ENCODE measurements at places on chromosomes 6 and 20. TPM values are rescaled to one million over a fixed set of nuclear protein-coding genes. Genes with fewer than 3 reads are reported as not detected.

Gene MOG
- total RNA-seq, result not detected

GRCh38 chr20:53332022-53332837 is 261.4 kb downstream of the ZNF217 start:
- no peak for DNase-seq
- peaks cover 2% of the 10 kb centered on the region for H3K27me3 ChIP-seq
- peaks cover 4% of the 10 kb centered on the region for H3K36me3 ChIP-seq
- H3K4me3 ChIP-seq, result no peak overlapping the region
- H3K4me1 ChIP-seq, result peaks cover 20% of the 10 kb centered on the region
- peak overlapping the region; percentile 86 for H3K27ac ChIP-seq

DNA sequence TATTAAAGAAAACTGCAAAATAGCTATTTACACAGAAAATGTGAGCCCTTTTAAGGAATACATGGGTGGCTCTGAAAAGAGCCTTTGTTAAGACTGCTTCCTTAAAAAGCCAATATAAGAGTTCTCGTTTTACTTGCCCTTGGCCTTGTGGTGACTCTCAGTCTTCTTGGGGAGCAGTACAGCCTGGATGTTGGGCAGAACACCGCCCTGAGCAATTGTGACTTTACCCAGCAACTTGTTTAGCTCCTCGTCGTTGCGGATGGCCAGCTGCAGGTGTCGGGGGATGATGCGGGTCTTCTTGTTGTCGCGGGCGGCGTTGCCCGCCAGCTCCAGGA is 111.5 kb downstream of the HFE start:
- H3K4me3 ChIP-seq, result peak overlapping the region; percentile 96
- H3K4me1 ChIP-seq, result peaks cover 9% of the 10 kb centered on the region
- H3K36me3 ChIP-seq, result no peaks in the 10 kb centered on the region
- H3K27me3 ChIP-seq, result peaks cover 4% of the 10 kb centered on the region

- H3K4me3 ChIP-seq, result no peak overlapping the region
- no peaks in the 10 kb centered on the region for H3K36me3 ChIP-seq
Observed at GRCh38 chr6:30231067-30231466, 17.9 kb upstream of the TRIM26 start.

DNA sequence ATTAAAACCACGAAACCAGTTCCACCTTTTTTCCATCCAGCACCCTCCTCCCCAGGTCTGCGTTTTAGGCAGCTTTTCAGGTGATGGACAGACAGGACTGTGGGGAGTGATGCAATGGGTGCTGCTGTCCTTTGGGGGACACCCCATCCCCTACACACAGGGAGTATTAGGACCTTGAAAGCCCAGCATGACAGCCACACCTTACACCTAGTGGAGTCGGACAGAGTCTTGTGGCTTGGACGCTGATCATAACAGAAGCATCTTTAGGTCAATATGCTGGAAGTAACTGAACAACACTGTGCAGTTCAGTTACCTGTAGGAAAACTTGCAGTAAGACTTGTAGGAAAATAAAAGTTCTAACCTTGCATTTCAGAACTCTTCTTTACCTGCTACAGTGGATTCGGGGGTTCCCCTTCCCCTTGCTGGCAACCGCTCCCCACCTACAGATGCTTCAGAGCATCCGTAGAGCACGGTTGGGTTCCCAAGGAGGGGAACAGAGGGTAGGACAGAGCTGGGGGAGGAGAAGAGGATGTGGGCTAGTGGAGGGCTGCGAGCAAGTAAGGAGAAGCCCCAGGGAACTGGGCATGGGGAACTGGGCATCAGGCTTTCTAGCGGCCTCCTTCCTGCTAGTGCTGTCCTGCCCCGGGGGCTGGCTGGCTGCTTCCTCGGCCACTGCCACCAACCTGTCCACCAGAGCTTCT is 31.7 kb downstream of the PLEKHG1 start:
- H3K4me3 ChIP-seq, result no peak overlapping the region
- H3K27me3 ChIP-seq, result peaks cover 1% of the 10 kb centered on the region
- H3K27ac ChIP-seq, result no peak overlapping the region
- no peaks in the 10 kb centered on the region for H3K36me3 ChIP-seq
- no peak for DNase-seq

DNA sequence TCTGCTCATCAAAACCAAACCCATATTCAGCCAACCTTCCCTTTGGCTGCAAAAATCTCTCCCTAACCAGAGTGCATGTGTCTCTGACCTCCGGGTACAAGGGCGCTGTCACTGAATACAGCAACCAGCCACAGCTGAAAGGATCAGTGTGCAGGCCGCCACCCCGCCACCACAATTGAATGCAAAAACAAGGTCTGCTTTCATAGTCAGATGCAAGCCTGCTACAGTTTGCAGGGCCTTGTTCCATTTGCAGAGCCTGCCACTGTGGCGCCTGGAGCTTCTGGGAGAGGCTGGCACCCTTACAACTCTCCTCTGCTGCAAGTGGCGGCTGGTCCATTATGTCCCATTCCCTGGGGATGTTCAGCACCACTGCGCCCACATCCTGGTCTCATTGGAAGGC is 23.5 kb downstream of the MDGA1 start:
- no peaks in the 10 kb centered on the region for H3K36me3 ChIP-seq
- H3K4me3 ChIP-seq, result peak overlapping the region; percentile 63
- H3K27me3 ChIP-seq, result peaks cover 6% of the 10 kb centered on the region
- H3K27ac ChIP-seq, result peak overlapping the region; percentile 73
- H3K4me1 ChIP-seq, result peaks cover 54% of the 10 kb centered on the region

DNA sequence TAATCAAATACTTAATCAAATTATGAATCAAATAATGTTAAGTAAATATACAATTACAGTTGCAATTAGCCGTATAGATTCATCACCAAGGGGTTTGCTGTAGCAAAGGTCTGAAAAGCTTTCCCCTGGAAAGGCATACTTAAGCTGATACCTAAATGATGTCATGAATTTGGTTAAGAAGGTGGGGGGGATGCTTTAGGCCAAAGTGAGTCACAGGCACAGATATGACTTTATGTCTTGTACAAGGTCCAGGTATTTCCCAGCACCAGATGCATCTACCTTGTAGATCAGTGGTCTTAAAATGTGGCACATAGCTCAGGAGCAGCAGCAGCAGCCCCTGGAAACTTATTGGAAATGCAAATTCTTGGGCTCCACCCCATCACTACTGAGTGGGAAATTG is 557.3 kb upstream of the CDH4 start:
- no peaks in the 10 kb centered on the region for H3K36me3 ChIP-seq
- H3K27me3 ChIP-seq, result no peaks in the 10 kb centered on the region
- no peak for DNase-seq
- no peak overlapping the region for H3K4me3 ChIP-seq
- H3K4me1 ChIP-seq, result peaks cover 28% of the 10 kb centered on the region

GRCh38 chr6:112470376-112470775 is 123.2 kb downstream of the RFPL4B start:
- peaks cover 32% of the 10 kb centered on the region for H3K4me1 ChIP-seq
- DNase-seq, result no peak
- no peak overlapping the region for H3K27ac ChIP-seq
- no peak overlapping the region for H3K4me3 ChIP-seq

DNA sequence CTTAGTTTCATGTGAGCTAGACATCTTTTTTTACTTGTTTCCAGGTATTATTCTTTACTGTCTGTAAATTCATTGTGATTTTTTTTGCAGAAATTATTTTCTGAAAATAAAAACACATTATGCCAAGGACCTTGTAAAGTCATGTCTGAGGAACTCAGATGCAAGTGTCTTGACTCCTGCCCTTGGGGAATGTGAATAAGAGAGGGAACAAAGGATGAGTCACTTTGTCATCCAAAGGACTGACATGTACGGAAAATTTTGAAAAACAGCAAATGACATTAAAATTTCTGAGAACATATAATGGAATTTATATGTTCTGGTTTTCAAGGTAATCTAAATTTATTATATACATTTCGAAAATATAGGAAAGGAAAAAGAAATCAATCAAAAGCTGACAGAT is 660.4 kb downstream of the CD109 start:
- H3K27ac ChIP-seq, result no peak overlapping the region
- no peak for DNase-seq
- no peak overlapping the region for H3K4me3 ChIP-seq
- no peaks in the 10 kb centered on the region for H3K27me3 ChIP-seq

- peaks cover 2% of the 10 kb centered on the region for H3K4me1 ChIP-seq
- no peak for DNase-seq
- peak overlapping the region; percentile 34 for H3K27ac ChIP-seq
- H3K36me3 ChIP-seq, result no peaks in the 10 kb centered on the region
- H3K27me3 ChIP-seq, result peaks cover 18% of the 10 kb centered on the region
Observed at GRCh38 chr6:46735720-46736031, 501 bp upstream of the PLA2G7 start.

- no peaks in the 10 kb centered on the region for H3K36me3 ChIP-seq
- no peak overlapping the region for H3K27ac ChIP-seq
- no peaks in the 10 kb centered on the region for H3K4me1 ChIP-seq
- DNase-seq, result no peak
- H3K4me3 ChIP-seq, result no peak overlapping the region
- peaks cover 2% of the 10 kb centered on the region for H3K27me3 ChIP-seq
Observed at GRCh38 chr20:752291-752690, 16.0 kb downstream of the SLC52A3 start.

Gene KCNG1
- total RNA-seq, result 3.6 TPM

Gene PDE10A
- total RNA-seq, result 24.5 TPM

Gene NRN1
- 48.5 TPM for total RNA-seq

- peak overlapping the region; percentile 83 for H3K4me3 ChIP-seq
- H3K27me3 ChIP-seq, result peaks cover 17% of the 10 kb centered on the region
- H3K4me1 ChIP-seq, result peaks cover 5% of the 10 kb centered on the region
- peak overlapping the region; percentile 50 for H3K27ac ChIP-seq
- no peaks in the 10 kb centered on the region for H3K36me3 ChIP-seq
Observed at GRCh38 chr20:36574366-36575135, 1.2 kb downstream of the TGIF2 start.

Gene HLA-DMB
- total RNA-seq, result not detected

GRCh38 chr6:149563203-149563927 is 2.8 kb upstream of the GINM1 start:
- H3K36me3 ChIP-seq, result no peaks in the 10 kb centered on the region
- peaks cover 4% of the 10 kb centered on the region for H3K27me3 ChIP-seq
- no peak overlapping the region for H3K27ac ChIP-seq
- DNase-seq, result no peak

Gene SIRPB2
- not detected for total RNA-seq

- H3K27me3 ChIP-seq, result peaks cover 4% of the 10 kb centered on the region
- peaks cover 4% of the 10 kb centered on the region for H3K36me3 ChIP-seq
- H3K4me3 ChIP-seq, result no peak overlapping the region
- no peak for DNase-seq
Observed at GRCh38 chr6:43814111-43814510, 44.1 kb downstream of the VEGFA start.

DNA sequence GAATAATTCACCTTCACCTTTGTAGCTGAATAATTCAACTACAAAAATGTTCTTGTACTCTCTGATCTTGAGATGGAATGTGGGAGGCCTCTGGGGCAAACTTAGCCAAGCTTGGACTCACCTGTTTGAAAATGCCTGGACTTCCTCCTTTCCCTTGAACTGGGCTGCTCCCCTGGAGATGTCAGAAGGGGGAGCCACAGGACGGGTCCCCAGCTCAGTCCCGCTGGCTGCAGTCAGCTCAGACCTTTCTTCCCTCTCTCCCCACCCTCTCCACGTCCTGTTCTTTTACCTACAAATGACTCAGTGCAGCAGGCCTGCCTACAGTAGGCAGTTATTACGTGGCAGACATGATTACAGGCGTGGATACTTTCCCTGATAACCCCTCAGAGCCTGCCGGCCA is 131.5 kb upstream of the RALGAPA2 start:
- no peak overlapping the region for H3K27ac ChIP-seq
- H3K4me3 ChIP-seq, result no peak overlapping the region
- no peaks in the 10 kb centered on the region for H3K36me3 ChIP-seq
- no peak for DNase-seq
- peaks cover 4% of the 10 kb centered on the region for H3K27me3 ChIP-seq

Gene SEL1L2
- not detected for total RNA-seq

DNA sequence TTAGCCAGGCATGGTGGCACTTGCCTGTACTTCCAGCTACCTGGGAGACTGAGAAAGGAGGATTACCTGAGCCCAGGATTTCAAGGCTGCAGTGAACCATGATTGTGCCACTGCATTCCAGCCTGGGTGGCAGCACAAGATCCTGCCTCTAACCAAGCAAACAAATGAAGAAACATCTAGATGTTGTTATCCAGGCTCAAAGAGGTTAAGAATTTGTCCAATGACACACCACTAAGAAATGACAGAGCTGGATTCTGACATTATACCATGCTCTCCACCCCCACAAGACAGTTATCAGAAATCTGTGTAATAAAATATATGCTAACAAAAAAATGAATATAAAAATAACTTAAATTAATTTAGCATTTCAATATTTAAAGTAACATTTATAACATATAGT is 925.5 kb upstream of the SLC35B3 start:
- no peaks in the 10 kb centered on the region for H3K36me3 ChIP-seq
- no peak overlapping the region for H3K4me3 ChIP-seq
- H3K27me3 ChIP-seq, result no peaks in the 10 kb centered on the region
- H3K4me1 ChIP-seq, result no peaks in the 10 kb centered on the region
- no peak for DNase-seq

Gene WASF1
- 92.7 TPM for total RNA-seq

Gene ARHGAP40
- total RNA-seq, result not detected
